ENCODE measurements at places on chromosomes 1 and 21.

DNA sequence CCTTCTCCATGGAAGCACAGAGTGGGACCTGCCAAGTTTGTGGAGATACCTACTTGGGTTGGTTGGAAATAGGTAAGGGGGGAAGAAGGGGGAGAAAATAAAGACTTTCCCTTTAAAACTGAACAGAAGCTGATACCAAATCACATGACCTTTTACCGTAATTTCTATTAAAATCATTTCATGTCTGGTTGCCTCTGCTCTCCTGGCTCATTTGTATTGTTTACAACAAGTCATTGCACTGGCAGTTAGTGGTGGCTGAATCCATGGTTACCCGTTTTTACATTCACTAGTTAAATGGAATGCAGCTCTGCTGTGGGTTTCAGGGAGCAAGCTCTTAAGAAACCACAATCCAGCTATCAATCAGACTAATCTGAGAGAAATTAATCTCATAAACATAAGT, 353.7 kb upstream of the ESRRG start:
- DNase-seq = no peak

DNA sequence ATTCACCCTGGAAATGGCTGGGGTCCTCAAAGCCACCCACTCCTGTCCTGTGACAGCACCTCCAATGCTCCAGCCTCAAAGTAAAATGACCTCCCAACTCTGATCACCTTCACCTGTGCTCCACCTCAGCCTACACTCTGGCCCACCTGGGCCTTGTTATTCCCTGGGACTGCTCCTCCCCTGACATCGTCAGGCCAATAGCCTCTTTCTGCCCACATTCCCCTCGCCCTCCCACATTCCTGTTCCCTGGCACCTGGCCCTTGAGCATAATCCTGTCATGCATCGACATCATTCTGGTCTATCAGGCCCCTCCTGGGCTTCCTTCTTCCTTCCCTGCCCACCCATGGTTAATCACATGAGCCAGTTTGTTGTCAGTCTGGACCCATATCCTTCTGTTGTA, 13.2 kb upstream of the BCAR3 start:
- DNase-seq = no peak

GRCh38 chr21:21468003-21468402, 469.8 kb downstream of the NCAM2 start:
- DNase-seq = no peak

DNA sequence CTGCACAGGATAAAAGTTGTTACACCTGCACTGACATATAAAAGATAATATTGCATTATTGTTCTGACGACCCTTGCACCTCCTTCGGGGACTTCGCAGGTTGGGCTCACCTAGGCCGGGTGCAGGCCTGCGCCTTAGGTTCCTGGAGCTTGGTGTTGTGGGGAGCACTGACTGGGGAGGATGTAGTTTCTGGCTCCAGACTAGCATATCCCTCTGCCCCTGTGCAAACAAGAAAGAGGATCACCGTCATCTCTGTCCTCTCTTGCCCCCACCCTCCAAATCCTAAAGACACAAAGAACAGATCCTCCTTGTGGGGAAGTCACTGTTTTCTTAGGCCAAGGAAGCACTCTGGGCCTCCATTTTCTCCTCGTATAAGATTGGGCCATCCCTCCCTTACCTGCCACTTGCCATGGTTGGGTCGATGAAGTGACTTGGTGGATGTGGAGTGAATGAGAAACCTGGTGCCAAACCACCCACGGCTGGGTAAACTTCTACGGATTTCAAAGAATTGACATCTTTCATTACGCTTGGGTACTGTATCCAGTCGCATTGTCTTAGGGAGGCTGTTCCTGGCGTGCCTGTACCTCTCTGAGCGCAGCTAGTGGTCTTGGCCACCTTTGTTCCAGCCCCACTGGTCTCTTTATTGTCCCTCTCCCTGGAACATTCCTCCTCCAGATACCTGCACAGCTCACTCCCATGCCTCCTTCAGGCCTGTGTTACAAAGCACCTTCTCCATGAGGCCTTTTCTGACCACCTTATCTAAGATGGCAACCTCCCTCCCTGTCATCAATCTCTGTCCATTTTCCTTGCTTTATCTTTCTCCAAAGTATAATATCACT, 34.4 kb upstream of the PKP1 start:
- no peak for DNase-seq

DNA sequence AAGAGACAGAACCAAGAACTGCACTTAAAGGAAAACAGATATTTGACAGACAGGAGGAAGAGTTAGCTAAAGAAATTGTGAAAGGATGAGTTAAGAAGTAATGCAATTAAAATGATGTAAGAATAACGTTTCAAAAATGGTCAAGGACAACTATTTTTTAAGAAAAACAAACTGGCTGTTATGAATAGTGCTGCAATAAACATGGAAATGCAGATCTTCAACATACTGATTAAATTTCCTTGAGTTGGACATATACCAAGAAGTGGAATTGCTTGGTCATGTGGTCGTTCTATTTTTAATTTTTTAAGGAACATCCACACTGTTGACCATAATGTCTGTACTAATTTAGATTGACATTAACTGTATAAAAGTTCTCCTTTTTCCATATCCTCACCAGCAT, 23.1 kb upstream of the PHTF1 start:
- DNase-seq = no peak

DNA sequence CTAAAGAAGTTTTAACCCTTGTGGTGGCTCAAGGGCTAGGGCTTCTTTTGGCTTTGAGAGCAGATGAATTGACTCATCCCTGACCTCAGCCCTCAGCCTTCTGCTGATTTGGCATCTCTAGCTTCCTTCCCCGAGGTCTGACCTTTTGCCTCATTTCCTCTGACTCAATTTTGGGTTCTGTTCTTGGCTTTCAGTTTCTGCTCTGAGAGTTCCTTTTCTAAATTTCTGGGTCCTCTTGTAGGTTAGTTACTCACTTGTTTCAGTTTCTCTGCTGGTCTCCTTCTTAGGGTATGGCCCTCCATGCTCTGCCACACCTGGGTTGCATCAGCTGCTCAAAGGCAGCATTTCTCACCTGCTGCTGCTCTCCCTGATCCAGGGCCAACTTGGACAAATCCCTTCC, 19.4 kb downstream of the PDE4B start:
- peak; percentile 11 for DNase-seq

DNA sequence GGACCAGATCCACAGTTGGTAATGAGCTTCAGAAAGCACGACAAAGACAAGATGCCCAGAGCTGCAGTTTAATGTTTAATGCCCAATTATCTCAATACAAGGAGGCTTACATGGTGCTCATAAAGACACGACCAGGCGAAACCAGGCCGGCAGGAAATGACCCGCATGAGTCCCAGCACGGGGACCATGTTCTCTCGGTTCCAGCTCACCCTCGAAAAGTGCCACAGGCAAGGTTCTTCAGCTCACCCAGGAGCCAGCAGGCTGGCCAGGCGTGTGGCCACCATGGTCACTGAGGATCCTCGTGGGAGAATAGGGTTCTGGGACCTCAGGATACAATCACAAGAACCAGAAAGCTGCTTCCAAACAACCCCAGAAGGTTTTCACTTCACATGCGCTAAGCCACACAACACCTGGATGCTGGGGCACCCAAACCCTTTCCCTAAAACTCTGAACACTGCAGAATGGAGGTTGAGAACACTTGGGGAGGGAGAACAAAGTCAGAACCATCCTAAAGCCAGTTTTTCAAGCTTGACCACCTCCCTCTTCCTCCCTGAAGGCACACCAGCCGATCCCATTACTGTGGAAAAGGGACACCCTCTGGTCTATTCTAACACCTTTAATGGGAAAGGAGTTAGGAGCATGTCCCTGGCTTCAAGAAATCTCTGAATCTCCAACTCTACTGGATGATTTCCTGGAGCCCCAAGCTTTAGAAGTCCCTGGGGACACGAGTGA, 22.6 kb upstream of the ASAP3 start:
- DNase-seq = no peak

Data from COLO829 (cell line).